ENCODE measurements at places on chromosomes 11 and 22. TPM values are rescaled to one million over a fixed set of nuclear protein-coding genes. Genes with fewer than 3 reads are reported as not detected.

- DNase-seq: no peak
- no peak overlapping the region for H3K27ac ChIP-seq
- no peaks in the 10 kb centered on the region for H3K27me3 ChIP-seq
Measured at GRCh38 chr11:61682093-61682732, 2.0 kb downstream of the DAGLA start.

DNA sequence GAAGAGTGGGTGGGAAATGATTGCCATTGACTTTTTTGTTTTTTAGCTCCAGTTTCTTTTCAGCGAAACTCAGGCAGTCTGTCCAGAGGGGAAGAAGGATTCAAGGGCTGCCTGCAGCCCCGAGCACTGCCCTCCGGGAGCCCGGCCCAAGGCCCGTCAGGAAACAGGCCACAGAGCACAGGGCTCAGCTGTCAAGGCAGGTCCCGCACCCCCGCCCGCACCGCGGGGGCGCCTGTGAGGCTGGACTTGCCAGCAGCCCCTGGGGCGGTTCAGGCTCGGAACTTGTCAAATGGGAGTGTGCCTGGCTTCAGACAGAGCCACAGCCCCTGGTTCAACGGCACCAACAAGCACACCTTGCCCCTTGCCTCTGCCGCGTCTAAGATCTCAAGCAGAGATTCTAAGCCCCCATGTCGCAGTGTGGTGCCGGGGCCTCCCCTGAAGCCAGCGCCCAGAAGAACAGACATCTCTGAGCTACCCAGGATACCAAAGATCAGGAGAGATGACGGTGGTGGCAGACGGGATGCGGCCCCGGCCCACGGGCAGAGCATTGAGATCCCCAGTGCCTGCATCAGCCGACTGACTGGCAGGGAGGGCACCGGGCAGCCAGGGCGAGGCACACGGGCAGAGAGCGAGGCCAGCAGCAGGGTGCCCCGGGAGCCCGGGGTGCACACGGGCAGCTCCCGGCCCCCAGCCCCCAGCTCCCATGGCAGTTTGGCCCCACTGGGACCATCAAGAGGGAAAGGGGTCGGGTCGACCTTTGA, 8.6 kb downstream of the IRF7 start:
- peak overlapping the region; percentile 45 for H3K27ac ChIP-seq
- H3K4me3 ChIP-seq: no peak overlapping the region
- no peaks in the 10 kb centered on the region for H3K27me3 ChIP-seq
- H3K36me3 ChIP-seq: peaks cover 74% of the 10 kb centered on the region
- peaks cover 31% of the 10 kb centered on the region for H3K4me1 ChIP-seq

Gene CAVIN3
- total RNA-seq: 18.8 TPM

DNA sequence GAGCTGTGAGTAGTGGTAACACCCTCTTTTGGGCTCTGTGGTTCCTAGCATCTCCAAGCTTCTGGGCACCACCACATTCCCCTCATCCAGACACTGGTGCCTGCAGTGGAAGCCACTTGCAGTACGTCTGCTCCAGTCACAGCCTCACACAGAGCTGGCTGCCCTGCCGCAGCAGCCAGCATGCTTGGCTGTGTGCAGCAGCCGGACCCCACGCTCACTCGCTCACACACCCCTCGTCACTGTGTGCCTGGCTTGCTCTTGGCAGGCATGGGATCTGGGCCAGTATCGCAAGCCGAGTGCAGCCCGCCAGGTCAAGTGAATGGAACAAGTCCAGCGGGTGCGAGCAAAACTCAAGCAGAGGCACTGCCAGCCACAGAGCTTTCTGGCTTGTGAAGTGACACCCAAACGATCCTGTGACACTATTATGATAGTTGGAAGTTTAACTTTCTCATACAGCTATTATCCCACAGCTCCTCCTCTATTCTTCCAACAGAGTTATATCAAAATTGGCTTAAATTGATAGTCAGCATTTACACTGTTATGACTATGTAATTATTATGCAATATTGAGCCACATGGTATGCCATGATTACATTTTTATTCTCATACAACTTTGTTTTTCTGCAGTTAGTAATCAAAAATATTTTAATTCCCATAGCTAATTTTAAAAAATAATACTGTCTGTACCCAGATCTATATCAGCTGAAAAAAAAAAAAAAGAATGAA, 89.0 kb downstream of the CCDC73 start:
- no peaks in the 10 kb centered on the region for H3K27me3 ChIP-seq
- no peaks in the 10 kb centered on the region for H3K4me1 ChIP-seq

Gene PANX2
- total RNA-seq: 2.5 TPM

GRCh38 chr11:115104851-115105453, 399.3 kb downstream of the CADM1 start:
- no peak for DNase-seq
- H3K27ac ChIP-seq: no peak overlapping the region
- no peaks in the 10 kb centered on the region for H3K27me3 ChIP-seq
- no peak overlapping the region for H3K4me3 ChIP-seq
- no peaks in the 10 kb centered on the region for H3K4me1 ChIP-seq

DNA sequence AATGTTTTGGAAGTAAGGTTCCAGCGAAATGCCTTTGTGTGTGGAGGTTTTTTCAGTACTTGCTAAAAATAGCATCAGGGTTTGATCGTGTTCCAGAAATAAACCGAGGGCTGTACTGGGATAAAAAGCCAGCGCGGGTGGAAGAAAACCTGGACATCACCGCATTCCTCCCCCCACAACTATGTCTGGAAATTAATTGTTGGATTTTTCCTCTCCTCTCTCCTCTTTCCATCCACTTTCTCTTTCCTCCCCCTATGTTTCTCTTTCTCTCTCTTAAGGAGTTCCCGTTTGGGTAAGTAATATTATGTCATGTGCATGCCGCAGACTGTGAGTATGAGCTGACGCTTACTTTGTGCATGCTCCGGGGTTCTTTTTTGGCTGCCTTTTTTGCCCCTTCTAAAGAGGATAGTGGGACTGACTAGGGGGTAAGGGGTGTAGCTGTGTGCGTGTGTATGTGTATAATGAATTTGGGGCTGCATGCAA, 104.2 kb upstream of the HSD17B12 start:
- peaks cover 20% of the 10 kb centered on the region for H3K4me1 ChIP-seq
- H3K27ac ChIP-seq: no peak overlapping the region
- peak overlapping the region; percentile 29 for H3K4me3 ChIP-seq
- DNase-seq: no peak
- H3K36me3 ChIP-seq: no peaks in the 10 kb centered on the region
- peaks cover 41% of the 10 kb centered on the region for H3K27me3 ChIP-seq

Gene C11orf65
- 2.7 TPM for total RNA-seq

- no peaks in the 10 kb centered on the region for H3K27me3 ChIP-seq
- no peak for DNase-seq
- H3K4me1 ChIP-seq: peaks cover 36% of the 10 kb centered on the region
- peaks cover 80% of the 10 kb centered on the region for H3K36me3 ChIP-seq
- H3K27ac ChIP-seq: no peak overlapping the region
Measured at GRCh38 chr22:27846910-27847309, 45.4 kb upstream of the MN1 start.

GRCh38 chr11:8720868-8721608, 38.4 kb downstream of the RPL27A start:
- H3K27me3 ChIP-seq: no peaks in the 10 kb centered on the region
- H3K4me1 ChIP-seq: peaks cover 80% of the 10 kb centered on the region
- peak overlapping the region; percentile 94 for H3K27ac ChIP-seq

Gene SYT13
- total RNA-seq: not detected

Gene FOLR2
- total RNA-seq: 9.1 TPM

DNA sequence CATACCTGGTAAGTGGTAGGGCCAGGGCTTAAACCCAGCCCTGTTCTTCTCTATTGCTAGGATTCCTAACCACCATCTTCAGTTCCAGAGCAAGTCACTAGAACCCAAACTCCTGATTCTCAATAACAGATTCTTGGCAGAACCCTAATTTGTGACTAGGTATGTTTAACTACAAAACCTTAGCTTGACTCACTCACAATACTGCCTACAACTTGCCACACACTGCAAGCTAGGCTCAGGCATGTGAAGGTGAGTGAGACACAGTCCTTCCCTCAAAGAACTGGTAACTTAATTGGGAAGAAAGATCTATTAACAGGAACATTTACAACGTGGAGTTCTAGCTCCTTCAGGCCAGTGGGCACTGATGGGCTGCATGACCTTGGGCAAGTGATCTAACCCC, 14.5 kb upstream of the AMOTL1 start:
- no peak overlapping the region for H3K4me3 ChIP-seq
- peaks cover 4% of the 10 kb centered on the region for H3K4me1 ChIP-seq
- peak overlapping the region; percentile 70 for H3K27ac ChIP-seq
- DNase-seq: no peak

- H3K27me3 ChIP-seq: no peaks in the 10 kb centered on the region
- H3K36me3 ChIP-seq: peaks cover 34% of the 10 kb centered on the region
- H3K27ac ChIP-seq: peak overlapping the region; percentile 54
- no peak overlapping the region for H3K4me3 ChIP-seq
Measured at GRCh38 chr22:45600790-45601730, 70.6 kb upstream of the ATXN10 start.

Gene ZNF280B
- 0.18 TPM for total RNA-seq
